ENCODE measurements at places on chromosomes 2 and 18. TPM values are rescaled to one million over a fixed set of nuclear protein-coding genes. Genes with fewer than 3 reads are reported as not detected.

The ST6GAL2 gene
- not detected for total RNA-seq

GRCh38 chr2:22600999-22601398, 784.0 kb upstream of the KLHL29 start:
- no peak for DNase-seq

The STARD7 gene
- 181 TPM for total RNA-seq

DNA sequence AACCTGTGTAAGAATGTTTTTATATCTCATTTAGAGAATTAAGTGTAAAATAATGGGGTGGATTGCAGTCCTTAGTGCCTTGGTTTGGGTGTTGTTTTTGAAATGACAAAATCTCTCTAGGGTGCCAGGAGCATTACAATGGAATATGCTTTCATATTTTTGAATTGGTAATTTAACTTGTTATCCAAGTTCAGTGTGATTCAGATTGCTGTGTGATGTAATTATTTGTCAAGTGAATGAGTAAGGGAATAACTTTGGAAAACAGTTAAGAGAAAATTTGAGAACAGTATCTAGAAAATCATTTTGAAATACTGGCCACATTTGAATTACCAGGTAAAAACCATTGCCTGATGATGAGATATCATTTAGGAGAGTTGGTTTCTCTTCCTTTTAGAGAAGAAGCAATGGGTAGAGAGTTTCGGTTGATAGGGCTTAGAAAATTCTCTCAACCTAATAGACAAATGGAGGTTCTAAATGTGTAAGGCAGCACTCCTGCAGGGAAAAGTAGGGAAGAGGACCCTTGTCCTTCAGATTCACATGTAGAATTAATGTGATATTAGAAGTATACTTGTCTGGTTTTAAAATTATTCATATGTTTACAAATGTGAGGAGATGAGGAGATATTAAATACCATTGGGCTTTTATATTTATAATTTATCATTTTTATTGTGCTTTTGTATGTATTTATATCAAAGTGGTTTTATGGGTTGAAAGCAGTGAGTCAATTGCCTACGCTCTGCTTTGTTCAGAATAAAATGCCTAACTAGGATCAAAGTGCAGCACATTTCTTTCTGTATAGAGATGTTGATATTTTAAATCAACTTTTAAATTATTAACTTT, 124.8 kb downstream of the PHLPP1 start:
- no peak for DNase-seq

DNA sequence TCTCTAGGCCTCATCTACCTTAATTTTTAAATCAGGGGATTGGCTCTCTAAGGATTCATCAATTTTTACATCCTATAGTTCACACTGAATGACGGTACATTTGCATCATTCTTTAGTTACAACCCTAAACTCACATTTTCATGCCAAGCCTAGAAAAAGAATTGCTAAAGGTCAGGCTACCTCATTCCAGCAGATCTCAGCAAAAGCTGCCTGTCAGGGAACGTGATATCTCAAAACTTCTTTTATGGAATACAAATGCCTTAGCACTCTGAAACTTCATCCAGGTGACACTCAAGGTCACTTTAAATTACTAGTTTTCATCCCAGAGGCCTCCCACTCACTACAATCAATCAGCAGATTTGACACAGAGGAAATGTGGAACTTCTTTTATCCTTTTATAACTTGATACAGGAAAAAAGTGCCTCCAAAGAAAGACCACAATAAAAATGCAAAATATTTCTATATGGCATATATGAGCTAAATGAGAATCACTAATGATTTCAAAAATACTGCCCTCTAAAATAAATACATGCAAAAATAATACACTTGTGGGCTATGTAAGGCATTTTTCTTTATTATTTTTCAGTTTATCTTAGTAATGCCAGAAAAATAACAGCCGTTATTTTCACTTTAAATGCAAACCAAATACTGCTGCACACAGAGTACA, 91.5 kb downstream of the ARHGEF33 start:
- no peak for DNase-seq

- DNase-seq: no peak
Measured at GRCh38 chr18:78292618-78293380, 686.8 kb upstream of the SALL3 start.
